ENCODE measurements at places on chromosomes 2 and 18. TPM values are rescaled to one million over a fixed set of nuclear protein-coding genes. Genes with fewer than 3 reads are reported as not detected.

IL1RL2 gene
- total RNA-seq = not detected

RNMT gene
- total RNA-seq = 7.9 TPM

HK2 gene
- total RNA-seq = 1.0 TPM

RRM2 gene
- not detected for total RNA-seq

TUBA4A gene
- total RNA-seq = 32.3 TPM

SCG2 gene
- 5.0 TPM for total RNA-seq

ABCG8 gene
- total RNA-seq = not detected

MGAT4A gene
- total RNA-seq = 107 TPM

MCM6 gene
- 37.4 TPM for total RNA-seq

- DNase-seq = no peak
- no peak overlapping the region for H3K4me3 ChIP-seq
- H3K36me3 ChIP-seq = no peaks in the 10 kb centered on the region
- H3K27ac ChIP-seq = no peak overlapping the region
- H3K4me1 ChIP-seq = no peaks in the 10 kb centered on the region
- H3K27me3 ChIP-seq = no peaks in the 10 kb centered on the region
Observed at GRCh38 chr2:235935773-235936172, 232.4 kb downstream of the GBX2 start.

DNA sequence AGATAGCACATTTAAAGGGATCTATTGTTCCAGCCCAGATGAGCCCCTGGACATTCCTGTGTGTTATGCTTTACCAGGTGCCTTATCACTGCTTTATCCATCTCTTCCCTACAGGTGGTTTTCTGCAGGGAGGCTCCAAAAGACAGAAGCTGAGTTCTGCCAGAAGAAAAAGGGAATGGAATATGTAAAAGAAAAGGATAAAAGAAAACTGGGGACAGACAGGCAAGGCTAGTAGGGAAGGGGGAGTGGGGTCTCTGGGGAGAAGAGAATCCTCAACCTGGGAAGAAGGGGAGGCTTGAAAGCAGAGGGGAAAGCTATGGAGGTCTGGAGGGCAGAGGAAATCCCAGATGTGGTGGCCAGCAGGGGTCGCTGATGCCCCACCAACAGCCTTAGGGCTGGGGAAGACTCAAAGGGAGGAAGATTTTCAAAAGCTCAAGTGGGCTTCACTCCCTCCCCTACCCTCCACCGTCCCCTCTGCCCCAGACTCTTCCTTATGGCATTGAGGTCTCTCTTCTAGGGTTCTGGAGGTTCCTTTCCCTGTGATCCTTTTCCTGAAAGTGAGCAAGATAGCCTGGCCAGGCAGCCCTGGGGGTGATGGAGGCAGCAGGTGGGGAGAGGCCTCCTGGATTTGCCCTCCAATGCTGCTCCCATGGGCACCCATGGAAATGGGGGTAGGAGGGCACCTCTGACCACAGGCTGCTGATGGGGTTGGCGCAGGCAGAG is 178.1 kb upstream of the PKDCC start:
- H3K4me3 ChIP-seq = no peak overlapping the region
- no peaks in the 10 kb centered on the region for H3K36me3 ChIP-seq
- no peak overlapping the region for H3K27ac ChIP-seq

GRCh38 chr2:225660262-225661131 is 261.0 kb downstream of the NYAP2 start:
- H3K27me3 ChIP-seq = no peaks in the 10 kb centered on the region
- H3K36me3 ChIP-seq = no peaks in the 10 kb centered on the region
- peak; percentile 57 for DNase-seq
- no peak overlapping the region for H3K27ac ChIP-seq
- no peaks in the 10 kb centered on the region for H3K4me1 ChIP-seq
- no peak overlapping the region for H3K4me3 ChIP-seq

DNA sequence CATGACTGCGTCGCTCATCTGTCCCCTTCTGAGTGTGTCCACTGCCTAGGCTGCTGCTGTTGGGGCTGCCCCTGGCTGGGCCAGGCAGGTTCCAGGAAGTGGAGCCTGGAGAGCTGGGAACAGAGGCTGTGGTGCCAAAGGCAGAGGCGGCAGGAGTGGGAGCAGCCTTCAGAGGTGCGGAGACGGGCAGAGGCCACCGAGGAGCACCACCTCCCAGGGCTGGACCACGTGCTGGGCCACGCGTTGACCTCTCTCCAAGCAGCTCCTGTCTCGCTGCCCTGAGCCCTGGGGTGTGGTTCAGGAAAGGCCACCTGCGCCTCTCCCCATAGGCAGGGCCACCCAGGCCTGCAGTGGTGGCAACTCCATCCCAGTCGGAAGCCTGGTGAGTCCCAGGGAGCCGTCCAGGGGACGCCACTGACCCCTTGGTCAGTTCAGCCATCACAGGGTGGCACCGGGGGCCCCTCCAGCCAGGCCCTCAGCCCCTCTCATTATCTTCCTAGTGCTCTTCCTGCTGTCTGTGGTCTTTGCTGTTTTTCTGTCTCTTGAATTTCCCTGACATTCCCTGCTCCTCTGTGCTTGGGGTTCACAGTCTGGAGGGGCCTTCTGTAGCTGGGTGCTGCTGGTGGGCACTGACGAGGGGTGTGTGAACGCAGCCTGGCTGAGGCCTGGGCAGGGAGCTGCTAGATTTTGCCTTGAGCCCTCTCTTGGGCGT is 122.8 kb upstream of the HS6ST1 start:
- no peak for DNase-seq
- no peaks in the 10 kb centered on the region for H3K27me3 ChIP-seq
- H3K27ac ChIP-seq = no peak overlapping the region
- no peaks in the 10 kb centered on the region for H3K36me3 ChIP-seq
- H3K4me3 ChIP-seq = no peak overlapping the region

- no peaks in the 10 kb centered on the region for H3K36me3 ChIP-seq
- H3K27ac ChIP-seq = no peak overlapping the region
- no peak for DNase-seq
- H3K4me1 ChIP-seq = no peaks in the 10 kb centered on the region
- no peaks in the 10 kb centered on the region for H3K27me3 ChIP-seq
Observed at GRCh38 chr2:2325516-2325915, 5.6 kb downstream of the MYT1L start.

GRCh38 chr18:79384151-79384807 is 11.5 kb upstream of the NFATC1 start:
- H3K36me3 ChIP-seq = no peaks in the 10 kb centered on the region
- no peak overlapping the region for H3K4me3 ChIP-seq
- H3K27ac ChIP-seq = no peak overlapping the region
- H3K27me3 ChIP-seq = no peaks in the 10 kb centered on the region
- DNase-seq = no peak

DNA sequence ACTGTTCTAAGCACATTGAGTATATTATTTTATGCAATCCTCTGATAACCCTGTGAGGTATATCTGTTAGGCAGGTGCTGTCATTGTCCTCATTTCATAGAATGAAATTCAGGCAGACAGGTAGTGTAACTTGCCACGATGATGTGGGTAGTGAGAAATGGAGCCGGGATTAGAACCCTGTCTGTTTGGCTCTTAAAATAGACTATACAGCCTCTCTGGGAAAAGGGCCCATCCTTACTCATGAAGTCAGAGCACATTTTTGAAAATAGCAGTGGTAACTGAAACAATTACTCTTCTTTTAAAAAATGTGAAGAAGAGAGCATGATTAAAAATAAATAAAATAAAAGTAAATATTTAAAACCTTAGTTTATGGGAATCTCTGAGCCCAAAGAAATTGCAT is 23.0 kb downstream of the FAM171B start:
- no peak for DNase-seq
- H3K27me3 ChIP-seq = no peaks in the 10 kb centered on the region
- H3K4me3 ChIP-seq = no peak overlapping the region
- H3K4me1 ChIP-seq = no peaks in the 10 kb centered on the region

- no peak overlapping the region for H3K4me3 ChIP-seq
- no peaks in the 10 kb centered on the region for H3K4me1 ChIP-seq
- no peaks in the 10 kb centered on the region for H3K27me3 ChIP-seq
- DNase-seq = no peak
- no peaks in the 10 kb centered on the region for H3K36me3 ChIP-seq
Observed at GRCh38 chr2:11598228-11598731, 64.4 kb downstream of the GREB1 start.

- H3K27ac ChIP-seq = no peak overlapping the region
- no peak for DNase-seq
- no peaks in the 10 kb centered on the region for H3K36me3 ChIP-seq
- no peaks in the 10 kb centered on the region for H3K4me1 ChIP-seq
- H3K27me3 ChIP-seq = no peaks in the 10 kb centered on the region
Observed at GRCh38 chr18:35063875-35064690, 22.9 kb downstream of the MAPRE2 start.

DNA sequence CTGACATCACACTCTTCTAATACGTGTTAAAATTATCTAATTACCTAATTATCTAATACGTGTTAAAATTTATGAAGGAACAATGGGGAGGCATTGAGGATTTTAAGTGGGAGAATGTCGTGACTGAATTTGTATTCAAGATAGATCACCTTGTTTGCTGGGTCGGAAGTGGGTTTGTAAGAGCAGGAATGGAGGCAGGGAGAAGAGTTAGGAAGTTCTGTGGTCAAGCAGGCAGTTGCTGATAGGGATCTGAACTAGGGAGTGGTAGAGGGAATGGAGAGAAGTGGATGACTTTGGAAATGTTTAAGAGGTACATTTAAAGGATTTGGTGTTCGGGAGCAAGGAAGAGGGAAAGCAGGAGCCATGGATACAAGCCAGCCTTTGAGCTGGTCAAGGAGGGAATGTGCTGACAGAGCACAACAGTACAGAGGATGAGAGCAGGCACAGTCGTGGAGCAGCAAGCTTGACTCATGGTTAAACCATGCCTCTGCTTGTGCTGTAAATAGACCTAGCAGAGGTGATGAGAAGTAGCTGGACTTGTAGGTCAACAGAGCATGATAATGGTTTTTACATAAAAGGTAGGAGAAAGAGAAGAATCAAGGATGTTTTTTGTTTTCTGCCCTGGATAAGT is 16.2 kb downstream of the IL18RAP start:
- no peak overlapping the region for H3K4me3 ChIP-seq
- H3K27me3 ChIP-seq = no peaks in the 10 kb centered on the region
- no peaks in the 10 kb centered on the region for H3K4me1 ChIP-seq
- no peak for DNase-seq
- no peaks in the 10 kb centered on the region for H3K36me3 ChIP-seq
- no peak overlapping the region for H3K27ac ChIP-seq

GRCh38 chr2:16709769-16710168 is 44.1 kb upstream of the CYRIA start:
- H3K4me1 ChIP-seq = no peaks in the 10 kb centered on the region
- DNase-seq = no peak
- no peaks in the 10 kb centered on the region for H3K27me3 ChIP-seq
- no peak overlapping the region for H3K4me3 ChIP-seq

GRCh38 chr2:9142551-9143263 is 63.9 kb upstream of the ASAP2 start:
- peak overlapping the region; percentile 9 for H3K4me3 ChIP-seq
- no peaks in the 10 kb centered on the region for H3K27me3 ChIP-seq
- peak overlapping the region; percentile 72 for H3K27ac ChIP-seq
- peaks cover 7% of the 10 kb centered on the region for H3K4me1 ChIP-seq

DNA sequence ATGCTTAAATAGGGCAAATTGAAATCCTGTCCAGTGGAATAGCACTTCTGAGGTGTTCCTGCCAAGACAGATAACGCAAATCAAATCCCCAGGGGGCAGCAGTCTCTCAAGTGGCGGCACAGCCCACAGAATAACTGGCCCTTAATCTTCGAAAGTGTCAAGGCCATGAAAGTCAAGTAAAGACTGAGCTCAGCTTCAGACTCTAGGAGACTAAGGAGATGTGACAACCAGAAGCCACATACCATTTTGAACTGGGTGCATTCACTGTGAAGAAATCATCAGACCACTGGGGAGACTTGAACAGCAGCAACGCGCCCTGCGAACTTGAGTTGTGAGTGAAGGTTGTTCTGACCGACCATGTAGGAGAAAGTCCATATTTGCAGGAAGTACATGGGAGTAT is 66.0 kb upstream of the ASAP2 start:
- H3K4me1 ChIP-seq = peaks cover 7% of the 10 kb centered on the region
- no peak for DNase-seq
- H3K36me3 ChIP-seq = no peaks in the 10 kb centered on the region
- H3K27me3 ChIP-seq = no peaks in the 10 kb centered on the region
- H3K27ac ChIP-seq = no peak overlapping the region
- no peak overlapping the region for H3K4me3 ChIP-seq

DNA sequence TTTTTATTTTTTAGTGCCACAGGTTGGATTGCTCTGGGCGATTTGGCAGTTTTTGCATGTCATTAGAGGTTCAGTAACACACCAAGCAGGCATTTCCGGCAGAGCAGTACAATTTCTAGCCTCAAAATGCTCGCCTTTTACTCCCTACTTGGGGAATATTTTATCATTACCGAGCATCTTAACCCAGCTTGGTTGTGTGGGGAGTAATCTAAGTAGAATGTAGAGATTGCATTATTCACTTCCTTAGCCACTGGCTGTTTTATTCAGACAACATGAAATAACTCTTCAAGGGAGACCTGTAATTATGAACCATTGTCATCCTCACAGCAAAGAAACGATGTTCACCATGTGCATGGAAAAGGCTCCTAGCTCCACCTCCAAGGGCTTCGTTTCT is 13.1 kb downstream of the GRP start:
- no peaks in the 10 kb centered on the region for H3K4me1 ChIP-seq
- H3K27me3 ChIP-seq = no peaks in the 10 kb centered on the region
- no peak for DNase-seq

DNA sequence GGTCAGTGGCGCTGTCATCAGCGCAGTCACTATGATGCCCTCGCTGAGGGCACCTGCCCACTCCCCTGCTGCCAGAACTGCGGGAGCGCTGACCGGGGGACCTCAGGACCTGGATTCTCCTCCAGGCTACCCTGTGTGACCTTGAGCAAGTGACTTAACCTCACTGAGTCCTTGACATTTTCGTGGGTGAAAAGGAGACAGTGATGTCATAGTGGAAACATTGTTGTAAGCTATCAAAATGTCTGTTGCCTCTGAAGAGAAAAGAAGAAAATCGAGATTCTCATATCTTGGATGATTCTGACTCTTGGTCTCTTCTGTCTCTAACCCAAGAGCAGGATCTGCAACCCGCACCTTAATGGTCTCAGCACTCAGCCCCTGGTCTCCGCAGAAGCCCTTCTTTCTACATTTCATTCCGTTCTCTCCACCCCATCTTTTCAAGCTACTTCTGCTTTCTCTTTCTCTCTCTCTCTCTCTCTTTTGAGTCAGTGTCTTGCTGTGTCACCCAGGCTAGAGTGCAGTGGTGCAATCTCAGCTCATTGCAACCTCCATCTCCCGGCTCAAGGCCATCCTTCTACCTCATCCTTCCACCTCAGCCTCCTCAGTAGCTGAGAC is 978 bp upstream of the TUBA4A start:
- no peak for DNase-seq
- no peaks in the 10 kb centered on the region for H3K27me3 ChIP-seq
- H3K27ac ChIP-seq = peak overlapping the region; percentile 67
- H3K4me3 ChIP-seq = peak overlapping the region; percentile 56
- H3K36me3 ChIP-seq = no peaks in the 10 kb centered on the region
- no peaks in the 10 kb centered on the region for H3K4me1 ChIP-seq

GRCh38 chr2:41872646-41873045 is 175.2 kb upstream of the PKDCC start:
- no peak for DNase-seq
- no peak overlapping the region for H3K4me3 ChIP-seq
- H3K27me3 ChIP-seq = no peaks in the 10 kb centered on the region
